ENCODE measurements at places on chromosomes 1 and 21.
A peak's percentile ranks its signal among the peaks of the same experiment; 100 is the strongest.

DNA sequence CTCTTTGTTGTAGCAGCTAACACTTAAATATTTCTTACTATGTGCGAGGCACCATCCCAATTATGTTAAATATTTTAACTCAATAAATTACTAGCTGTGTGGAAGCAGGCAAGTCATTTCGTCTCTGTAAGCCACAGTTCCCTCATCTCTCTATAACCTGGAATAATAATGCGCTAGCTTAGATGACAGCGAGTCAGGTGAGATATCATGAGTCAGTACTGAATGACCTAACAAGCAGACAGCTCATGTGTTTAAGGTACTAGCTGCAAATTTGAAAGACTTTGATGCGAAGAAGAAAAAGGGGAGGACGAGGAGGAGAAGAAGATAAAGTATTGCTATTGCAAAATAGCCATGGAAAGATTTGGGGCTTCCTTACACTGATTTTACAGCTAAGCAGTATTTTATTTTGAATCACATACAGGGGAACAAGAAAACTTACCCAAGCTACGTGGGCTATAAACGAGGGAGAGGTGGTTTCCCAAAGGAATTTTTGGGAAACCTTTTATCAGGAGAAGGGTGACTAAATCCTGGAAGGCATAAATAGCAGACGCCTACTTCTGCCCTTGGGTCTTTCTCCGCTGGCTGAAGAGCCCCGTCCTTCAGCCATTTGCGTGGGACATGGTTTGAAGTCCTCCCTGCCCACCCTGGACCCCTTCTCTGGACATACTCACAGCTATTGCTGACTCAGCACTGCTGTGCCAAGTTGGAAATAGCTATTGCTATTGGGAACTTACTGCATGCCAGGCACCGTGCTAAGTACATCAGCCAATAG lies 8.9 kb downstream of the CITED4 start:
- DNase-seq, result no peak

DNA sequence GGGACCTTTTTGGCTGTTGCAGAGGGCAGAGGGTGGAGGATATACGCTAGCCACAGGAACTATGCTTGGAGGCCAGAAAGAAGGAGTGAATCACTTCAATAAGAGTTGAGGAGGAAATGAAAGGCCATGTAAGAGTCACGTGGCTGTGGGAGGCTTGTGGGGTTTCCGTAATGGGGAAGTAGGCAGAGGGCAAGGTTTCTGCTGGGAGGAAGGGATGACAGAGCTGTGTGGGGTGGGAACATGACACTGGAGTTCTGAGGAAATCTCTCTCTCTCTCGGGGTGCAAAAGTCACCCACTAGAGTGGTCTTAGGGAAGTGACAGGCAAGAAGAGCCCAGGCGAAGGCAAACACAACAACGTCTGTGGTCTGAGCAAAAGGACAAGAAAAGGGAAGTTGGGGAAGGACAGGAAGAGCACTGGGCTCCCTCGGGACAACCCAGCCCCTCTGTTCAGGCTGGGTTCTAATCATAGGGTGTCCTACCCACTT lies 3.9 kb upstream of the CD1C start:
- peak; percentile 22 for DNase-seq

GRCh38 chr1:4825800-4826450 lies 171.5 kb downstream of the AJAP1 start:
- no peak for DNase-seq

DNA sequence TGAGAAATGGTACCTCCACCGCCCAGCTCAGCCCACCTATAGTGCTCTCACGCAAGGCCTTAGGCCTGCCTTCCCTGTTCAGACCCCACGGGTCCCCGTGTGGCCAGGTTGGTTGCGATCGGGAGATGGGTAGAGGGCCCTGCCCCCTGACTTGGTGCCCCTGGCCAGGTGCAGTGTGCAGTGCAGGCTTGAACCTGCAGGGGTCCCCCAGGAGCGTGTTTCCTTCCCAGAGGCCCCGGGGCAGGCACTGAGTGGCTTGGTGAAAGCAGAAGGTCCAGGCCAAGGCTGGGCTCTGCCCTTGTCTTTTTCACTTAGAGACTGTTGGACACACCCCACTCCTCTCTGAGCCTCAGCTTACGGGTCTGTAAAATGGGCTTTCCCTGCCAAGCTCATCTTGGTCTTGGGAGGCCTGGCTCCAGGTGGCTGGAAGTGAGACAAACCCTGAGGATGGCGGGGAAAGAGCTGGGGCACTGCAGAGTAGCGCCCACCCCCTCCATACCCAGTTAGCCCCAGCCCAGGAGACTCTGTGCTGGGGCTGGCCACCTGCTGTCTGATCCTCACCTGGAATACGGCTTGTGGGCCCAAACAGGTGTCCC lies 9.3 kb upstream of the HES5 start:
- DNase-seq, result no peak

DNA sequence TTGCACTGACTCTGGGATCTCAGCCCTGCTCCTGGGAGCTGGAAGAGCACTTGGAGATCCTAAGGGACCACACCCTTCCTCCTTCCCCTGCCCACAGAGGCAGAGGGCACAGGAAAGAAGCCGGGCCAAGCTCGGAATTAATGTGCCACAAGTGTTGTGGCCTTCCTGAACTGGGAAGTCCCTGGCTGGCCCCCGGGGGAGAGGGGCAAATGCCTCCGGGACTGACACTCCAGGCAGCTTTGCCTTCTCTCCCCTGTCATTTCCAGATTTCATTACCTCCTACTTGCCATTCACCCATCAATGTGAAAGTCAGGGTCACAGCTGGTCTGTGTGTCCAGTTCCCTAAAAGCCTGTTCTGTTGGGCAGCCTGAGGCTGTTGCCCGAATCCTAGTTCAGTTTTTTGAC lies 21.7 kb downstream of the SESN2 start:
- DNase-seq, result no peak

- peak; percentile 30 for DNase-seq
Measured at GRCh38 chr1:209618756-209619420, 33.3 kb downstream of the LAMB3 start.

DNA sequence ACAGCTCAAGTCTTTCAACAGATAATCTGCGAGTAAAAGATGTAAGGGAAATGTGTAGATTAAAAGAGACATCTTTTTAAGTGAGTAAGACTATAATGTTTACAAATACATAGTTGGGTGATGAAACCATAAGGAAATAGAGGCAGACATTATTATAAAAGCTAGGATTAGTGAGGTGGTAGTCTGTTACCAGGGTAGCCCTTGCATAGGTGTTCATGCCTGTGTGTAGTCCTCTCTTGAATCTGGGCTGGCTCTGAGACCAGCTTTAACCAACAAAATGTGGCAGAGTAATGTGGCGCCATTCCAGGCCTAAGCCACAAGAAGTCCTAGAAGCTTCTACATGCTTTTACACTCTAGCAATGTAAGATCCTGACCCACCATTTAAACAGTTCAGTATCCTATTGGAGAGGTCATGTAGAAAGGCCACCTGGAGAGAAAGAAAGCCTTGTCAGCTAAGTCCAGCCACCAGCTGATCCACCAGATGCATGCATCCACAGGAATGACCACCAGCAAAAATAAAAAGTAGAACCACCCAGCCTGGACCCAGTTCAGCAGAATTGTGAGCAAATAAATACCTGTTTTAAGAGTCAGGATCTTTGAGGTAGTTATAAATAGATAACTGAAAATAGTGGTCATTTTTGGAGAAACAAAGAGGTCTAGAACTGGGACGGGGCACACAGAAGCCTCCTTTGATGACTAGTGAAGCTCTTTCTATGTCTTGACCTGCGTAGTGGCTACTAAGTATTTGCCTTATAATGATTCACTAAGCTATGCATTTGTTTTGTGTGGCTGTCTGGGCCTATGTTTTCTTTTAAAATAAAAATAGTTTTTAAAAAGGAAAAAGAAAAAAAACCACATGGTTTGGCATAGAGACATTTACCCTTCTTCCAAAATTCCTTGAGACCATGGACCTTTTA lies 8.1 kb downstream of the NIBAN1 start:
- DNase-seq, result peak; percentile 51

DNA sequence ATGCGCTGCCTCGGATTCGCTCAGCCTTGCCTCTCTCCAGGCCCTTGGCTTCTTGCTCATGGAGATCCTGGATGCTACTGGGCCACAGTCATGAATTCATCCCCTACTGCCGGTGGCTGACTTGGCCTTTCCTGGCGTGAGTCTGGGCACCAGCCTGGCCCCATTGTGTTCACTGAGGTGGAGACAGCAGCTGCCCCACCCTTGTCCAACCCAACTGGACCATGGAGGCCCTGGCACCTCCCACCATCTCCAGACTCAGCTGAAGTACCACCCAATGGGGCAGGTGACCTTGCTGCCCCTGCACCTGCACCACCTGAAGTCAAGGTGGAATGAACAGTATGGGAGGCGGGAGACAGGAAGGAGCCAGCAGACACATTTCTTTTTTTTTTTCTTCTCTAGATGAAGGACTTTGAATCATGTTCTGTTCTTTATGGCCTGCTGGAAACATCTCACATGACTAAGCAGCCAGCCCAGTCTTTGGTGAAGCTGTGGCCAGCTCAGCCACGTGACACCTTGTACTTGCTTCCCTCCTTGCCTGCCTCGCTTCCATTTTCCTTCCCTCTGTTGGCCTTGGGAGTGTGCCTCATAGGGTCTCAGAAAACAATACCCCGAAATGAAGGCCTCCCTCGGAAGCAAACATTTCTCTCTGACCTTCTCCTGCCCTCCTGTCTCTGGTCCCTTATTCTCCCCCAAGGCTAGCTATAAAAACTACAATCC lies 3.8 kb upstream of the SLC30A2 start:
- DNase-seq, result peak; percentile 19

Data from ELR (cell line).